Aorta (tissue), 5 donors: ENCODE measurements at places on chromosomes 11 and 22. TPM values are rescaled to one million over a fixed set of nuclear protein-coding genes. Genes with fewer than 3 reads are reported as not detected.

DNA sequence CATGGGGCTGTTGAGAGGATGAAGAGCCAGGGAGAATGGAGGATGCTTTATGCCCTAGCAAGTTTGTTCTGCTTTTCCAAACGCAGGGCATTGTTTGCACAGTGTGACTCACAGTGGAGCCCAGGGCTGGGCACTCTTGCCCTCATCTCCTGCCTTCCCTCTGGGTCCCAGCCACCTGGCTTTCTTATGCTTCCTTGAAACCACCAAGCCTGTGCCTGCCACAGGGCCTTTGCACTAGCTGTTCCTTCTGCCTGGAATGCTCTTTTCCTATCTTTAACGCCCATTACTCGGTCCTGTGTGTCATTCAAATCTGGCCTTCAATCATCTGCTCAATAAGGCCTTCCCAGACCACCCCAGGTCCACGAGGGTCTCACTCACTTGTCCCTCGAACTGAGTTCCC is 46.9 kb upstream of the RFPL3 start:
- no peaks in the 10 kb centered on the region for H3K27me3 ChIP-seq
- no peak overlapping the region for H3K27ac ChIP-seq
- no peaks in the 10 kb centered on the region for H3K4me1 ChIP-seq
- DNase-seq, result no peak
- H3K36me3 ChIP-seq, result no peaks in the 10 kb centered on the region

DNA sequence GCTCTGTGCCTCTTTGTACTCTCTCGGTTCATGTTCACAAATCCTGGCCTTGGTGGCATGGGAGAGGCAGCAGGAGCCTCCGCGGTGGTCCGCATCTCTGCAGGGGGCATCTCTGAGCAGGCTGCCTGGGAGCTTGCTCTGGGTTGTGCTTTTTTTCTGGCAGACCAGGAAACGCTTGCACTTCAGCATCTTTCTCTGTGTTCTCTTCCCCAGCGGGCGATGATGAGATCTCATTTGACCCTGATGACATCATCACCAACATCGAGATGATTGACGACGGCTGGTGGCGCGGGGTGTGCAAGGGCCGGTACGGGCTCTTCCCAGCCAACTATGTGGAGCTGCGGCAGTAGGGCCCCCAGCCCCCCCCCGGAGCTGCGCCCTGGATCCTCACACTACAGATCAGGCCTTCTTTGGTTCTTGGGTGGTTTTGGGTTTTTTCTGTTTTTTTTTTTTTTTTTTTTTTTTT is 36.5 kb downstream of the CTTN start:
- H3K4me3 ChIP-seq, result no peak overlapping the region
- no peak for DNase-seq
- H3K27ac ChIP-seq, result no peak overlapping the region
- no peaks in the 10 kb centered on the region for H3K27me3 ChIP-seq

DNA sequence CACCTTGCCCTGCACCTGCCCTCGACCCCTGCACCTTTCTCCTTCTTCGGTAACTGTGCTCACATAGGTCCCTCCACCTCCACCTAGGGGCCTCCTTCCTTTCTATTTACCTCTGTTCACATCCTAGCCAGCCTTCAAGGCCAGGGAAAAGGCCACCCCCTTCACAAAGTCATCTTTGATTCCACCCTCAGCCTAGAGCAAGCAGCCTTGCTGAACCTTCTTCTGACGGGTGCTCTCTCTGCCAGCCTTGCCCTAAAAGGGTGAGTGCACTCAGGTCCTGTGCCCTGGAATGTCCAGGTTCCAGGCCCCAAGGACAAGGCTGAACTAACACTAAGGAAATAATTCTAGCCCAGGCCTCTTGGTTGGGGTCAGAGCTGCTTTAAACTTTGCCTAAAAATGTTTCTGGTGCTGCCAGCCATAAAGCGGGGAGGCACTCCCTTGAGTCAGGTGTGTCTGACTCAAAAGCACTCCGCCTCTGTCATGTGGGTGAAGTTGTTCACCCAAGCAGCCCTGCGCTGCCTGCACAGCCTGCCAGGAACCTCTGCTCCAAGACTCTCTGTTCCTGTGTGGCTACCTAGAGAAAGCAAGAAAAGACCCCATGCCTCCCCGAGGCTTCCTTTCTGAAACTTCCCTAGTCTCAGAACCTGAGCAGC is 9.2 kb upstream of the FAM83F start:
- no peaks in the 10 kb centered on the region for H3K4me1 ChIP-seq
- H3K27me3 ChIP-seq, result no peaks in the 10 kb centered on the region
- no peak overlapping the region for H3K27ac ChIP-seq
- no peak for DNase-seq
- H3K36me3 ChIP-seq, result no peaks in the 10 kb centered on the region

Gene PIWIL4
- total RNA-seq, result 5.9 TPM
